MCF 10A (cell line): ENCODE measurements at places on chromosomes 5 and 9.

- no peak for DNase-seq
Measured at GRCh38 chr5:71695071-71695470, 24.0 kb upstream of the CARTPT start.

DNA sequence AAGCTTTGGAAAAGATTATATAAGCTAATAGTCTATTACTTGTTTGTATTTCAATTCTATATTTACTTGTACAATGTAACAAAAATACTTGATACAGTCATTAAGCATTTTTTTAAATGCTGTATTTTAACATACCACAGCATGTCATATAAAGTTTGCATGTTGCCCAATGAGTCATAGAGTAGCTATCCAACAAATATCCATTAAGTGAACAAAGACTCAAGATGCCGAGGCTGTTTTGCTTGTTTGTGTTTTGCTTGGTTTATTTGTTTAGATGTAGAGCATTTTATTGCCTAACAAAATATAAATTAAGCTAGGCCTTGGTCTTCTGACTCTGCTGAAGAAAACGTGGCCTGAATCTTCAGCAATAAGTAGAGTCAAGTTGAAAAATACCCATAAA lies 1584.3 kb upstream of the NUDT12 start:
- peak; percentile 19 for DNase-seq

DNA sequence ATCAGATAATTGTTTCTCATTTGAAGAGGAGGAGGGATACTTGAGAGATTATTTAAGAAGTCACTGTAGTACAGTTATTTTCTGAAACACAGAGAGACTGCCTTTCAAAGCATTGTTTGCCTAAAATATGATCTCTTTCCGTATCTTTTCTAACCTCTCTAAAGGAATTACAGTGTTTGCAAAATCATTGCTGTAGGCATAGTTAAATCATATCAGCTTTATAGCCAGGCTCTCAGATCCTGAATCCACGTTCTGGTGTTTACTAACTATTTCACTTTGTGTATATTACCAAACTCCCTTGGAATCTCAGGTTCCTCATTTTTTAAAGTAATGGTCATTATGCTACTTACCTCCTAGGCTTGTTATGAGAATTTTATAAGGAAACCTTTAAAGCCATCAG lies 1151.6 kb upstream of the CDH9 start:
- no peak for DNase-seq

GRCh38 chr5:143014017-143014651 lies 244.0 kb downstream of the ARHGAP26 start:
- peak; percentile 63 for DNase-seq

GRCh38 chr5:102596113-102596512 lies 97.3 kb upstream of the SLCO6A1 start:
- DNase-seq: no peak

DNA sequence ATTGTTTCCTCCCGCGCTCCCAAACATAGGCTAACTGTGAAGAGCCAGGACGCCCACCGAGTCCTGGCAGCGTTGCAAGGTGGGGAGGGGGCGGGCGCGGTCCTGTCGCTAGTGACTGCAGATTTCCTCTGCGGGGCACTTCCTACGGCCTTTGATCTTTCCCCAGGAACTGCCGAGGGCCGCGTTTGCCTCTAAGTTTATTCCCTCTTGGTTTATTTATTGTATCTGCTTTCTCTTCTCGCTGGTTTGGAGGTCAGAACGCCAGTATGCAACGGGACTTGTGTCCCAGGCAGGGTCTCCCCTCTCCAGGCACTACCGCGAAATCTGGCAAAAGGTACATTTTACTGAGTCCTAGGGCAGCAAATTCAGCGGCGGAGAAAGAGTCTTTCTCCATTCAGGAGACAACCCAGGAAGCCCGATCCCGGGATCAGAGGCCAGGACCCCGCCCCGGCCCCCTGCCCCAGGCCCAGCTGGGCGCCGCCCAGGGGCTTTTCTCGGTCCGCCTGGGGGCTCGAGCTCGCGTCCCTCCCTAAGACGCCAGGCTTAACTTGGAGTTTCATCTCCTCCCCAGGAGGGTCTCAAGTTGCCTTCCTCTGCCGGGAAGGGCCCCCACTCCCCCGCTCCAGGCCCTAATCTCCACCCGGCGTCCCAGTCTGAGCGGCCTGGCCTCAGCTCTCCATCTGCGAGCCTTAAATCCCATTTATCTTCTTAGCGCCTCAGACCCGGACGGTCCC lies 884 bp upstream of the EGFLAM start:
- no peak for DNase-seq

DNA sequence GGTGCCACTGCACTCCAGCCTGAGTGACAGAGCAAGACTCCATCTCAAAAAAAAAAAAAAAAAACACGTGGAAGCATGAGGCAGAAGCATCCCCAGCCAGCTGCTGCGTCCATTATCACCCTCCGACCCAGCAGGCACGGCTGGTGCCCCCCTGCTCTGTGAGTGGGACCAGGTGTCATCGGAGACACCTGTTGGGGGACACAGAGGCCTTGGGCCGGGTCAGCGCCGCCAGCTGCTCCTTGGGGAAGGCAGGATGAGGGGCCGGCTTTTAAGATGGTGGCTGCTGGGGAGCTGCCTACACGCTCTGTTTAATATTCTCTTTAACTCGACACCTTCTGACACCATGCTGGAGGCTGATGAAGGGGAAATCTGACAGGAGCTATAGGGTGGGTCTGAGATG lies 80.2 kb upstream of the RUFY1 start:
- DNase-seq: no peak

DNA sequence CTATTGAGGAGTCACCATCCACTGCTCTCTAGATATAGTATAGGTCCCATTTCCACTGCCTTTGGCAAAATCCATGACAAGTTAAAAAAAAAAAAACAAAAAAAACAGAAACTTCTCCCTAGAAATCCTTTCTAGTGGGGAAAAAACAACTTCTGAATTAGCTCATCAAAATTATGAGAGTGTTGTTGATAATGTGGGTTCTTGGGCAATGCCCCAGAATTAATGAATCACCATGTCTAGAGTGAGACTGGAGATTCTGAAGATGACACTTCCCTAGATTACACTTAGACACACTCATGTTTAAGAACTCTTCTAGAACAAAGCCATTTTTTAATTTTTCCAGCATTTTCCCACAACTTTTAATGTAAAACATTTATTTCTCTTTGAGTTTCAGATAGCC lies 728.0 kb upstream of the C9orf72 start:
- peak; percentile 37 for DNase-seq

- no peak for DNase-seq
Measured at GRCh38 chr5:34491251-34491620, 164.9 kb upstream of the RAI14 start.

DNA sequence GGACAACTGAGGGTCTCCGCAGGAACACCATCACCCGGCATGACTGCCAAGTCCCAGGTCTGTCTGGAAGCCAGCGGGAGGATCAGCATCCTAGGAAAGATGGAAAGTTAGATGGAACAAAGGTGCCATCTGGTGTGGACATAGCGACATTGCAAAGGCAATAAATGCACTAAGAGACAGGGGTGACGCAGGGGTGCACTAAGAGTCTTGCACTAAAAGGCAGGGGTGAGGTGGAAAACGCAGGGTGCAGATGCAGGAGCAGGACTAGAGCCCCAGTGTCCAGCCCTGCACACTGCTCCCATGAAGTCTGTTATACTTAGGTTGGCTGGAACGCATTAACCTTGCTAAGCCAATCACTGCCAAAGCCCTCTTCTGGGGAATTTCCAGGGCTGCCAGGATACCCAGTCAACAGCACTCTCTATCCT lies 15.5 kb downstream of the ATOX1 start:
- peak; percentile 84 for DNase-seq

- no peak for DNase-seq
Measured at GRCh38 chr9:109568568-109569210, 70.6 kb upstream of the PTPN3 start.

GRCh38 chr9:83981126-83981871 lies 694 bp downstream of the RMI1 start:
- DNase-seq: peak; percentile 77
